ENCODE measurements at places on chromosomes 2 and 18. TPM values are rescaled to one million over a fixed set of nuclear protein-coding genes. Genes with fewer than 3 reads are reported as not detected.

DNA sequence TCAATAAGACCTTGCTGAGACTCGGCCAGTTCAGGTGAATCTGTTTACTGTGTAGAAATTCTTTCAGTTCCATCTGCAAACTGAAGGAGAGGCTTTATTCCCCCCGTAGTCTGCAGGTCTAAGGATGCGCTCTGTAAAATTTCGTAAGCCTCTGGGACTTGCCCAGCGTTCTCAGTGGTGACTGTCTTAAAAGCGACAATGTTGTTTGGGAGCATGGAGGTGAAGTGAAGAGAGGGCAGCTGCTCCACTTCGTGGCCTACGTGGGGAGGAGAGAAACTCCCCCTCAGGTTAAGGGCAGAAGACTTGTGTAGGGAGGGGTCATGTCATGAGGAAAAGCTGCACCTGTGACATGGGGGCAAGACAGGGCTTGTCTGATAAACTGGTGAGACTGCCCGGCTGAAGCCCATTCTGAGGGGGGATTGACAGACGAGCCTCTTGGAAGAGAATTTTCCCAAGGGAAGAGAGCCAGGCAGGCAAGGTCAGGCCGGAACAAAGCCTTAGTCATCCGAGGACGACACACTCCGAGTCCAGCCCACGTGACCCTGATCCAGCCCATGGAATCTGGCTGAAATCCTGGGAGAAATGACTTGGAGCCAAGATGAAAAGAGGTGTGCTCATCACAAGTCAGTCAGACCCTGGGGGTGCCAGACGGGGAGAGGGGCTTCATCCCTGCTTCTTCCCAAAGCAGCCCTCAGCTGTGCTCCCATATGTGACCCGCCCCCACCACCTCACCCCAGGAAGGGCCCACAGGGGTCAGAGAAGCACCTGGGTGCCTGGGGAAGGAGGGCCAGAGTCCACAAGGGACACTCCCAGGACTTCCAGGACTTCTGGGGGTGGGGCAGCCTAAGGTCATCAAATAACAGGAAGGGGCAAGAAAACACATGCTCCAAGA is 88.5 kb upstream of the SH3BP4 start:
- DNase-seq: peak; percentile 4

- DNase-seq: no peak
These were observed 109.7 kb downstream of the SP100 start for GRCh38 chr2:230525682-230526081.

THUMPD2 gene
- total RNA-seq: 18.0 TPM

DNA sequence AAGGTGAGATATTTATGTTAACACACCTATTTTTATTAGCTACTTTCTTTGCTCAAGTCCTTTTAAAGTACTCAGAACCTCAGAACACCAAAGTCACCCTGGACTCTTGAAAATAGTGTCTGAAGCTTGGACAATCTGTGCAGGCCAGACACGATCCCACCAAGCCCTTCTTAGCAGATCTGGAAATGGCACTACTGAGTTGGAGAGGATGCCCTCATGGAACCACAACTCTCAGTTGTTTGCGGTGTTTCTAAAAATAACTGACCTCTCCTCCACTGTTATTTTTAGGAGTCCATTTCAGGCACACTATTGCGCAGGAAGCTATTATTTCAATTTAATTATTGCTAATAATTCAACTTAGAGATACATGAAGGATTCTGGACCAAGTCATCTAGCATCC is 103.5 kb upstream of the ITGB6 start:
- no peak for DNase-seq

DNA sequence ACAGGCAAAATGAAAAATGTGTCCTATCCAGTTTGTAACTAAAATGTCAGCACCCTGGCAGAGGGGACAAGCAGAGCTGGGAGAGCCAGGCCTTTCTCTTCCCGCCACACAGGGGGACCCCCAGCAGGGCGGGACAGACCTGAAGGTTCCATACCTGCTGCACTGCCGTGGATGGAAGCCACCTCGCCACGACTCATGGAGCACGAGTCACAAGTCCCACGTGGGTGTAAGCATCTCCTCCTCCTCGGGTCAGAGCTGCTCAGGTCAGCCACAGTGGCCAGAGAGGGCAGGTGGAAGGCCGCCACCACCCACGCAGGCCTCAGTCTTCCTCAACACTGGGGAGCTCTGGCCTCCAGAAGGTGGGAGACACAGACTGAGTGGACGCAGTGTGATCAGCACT is 21.0 kb downstream of the C1QL2 start:
- no peak for DNase-seq
